Mesendoderm (in vitro differentiated cells): ENCODE measurements at places on chromosomes 11 and 22.

GRCh38 chr11:69126286-69126685, 29.4 kb upstream of the SMIM38 start:
- no peaks in the 10 kb centered on the region for H3K27me3 ChIP-seq
- no peaks in the 10 kb centered on the region for H3K36me3 ChIP-seq
- H3K4me3 ChIP-seq: no peak overlapping the region
- H3K27ac ChIP-seq: no peak overlapping the region
- peaks cover 6% of the 10 kb centered on the region for H3K4me1 ChIP-seq

GRCh38 chr11:9955391-9955790, 291.5 kb downstream of the SWAP70 start:
- DNase-seq: no peak
- no peak overlapping the region for H3K4me3 ChIP-seq
- H3K27me3 ChIP-seq: no peaks in the 10 kb centered on the region
- H3K36me3 ChIP-seq: no peaks in the 10 kb centered on the region
- no peaks in the 10 kb centered on the region for H3K4me1 ChIP-seq
- no peak overlapping the region for H3K27ac ChIP-seq

DNA sequence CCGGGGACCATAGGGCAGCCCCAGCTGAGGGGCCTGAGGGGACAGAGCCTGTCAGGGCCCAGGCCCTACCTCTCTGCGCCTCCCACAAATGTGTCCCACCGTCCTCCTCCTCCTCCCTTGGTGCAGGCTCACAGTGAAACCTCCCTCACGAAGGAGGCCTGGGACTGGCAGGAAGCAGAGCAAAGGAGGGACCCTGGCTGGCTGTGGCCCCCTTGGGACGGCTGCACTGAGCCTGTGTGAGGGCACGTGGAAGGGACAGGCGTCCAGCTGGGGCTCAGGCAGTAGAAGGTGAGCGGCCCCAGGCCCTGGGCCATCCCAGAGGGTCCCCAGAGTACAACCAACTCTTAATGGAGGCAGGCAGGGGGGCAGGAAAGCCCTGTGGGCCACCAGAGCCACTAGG, 60.7 kb downstream of the ELFN2 start:
- no peaks in the 10 kb centered on the region for H3K36me3 ChIP-seq
- H3K4me3 ChIP-seq: no peak overlapping the region
- DNase-seq: no peak

- DNase-seq: peak; percentile 64
- no peaks in the 10 kb centered on the region for H3K36me3 ChIP-seq
- H3K27ac ChIP-seq: peak within 1 kb of the TSS; percentile 66
These were observed at the start of gene LRFN4 for GRCh38 chr11:66856496-66857233. Gene LRFN4 (plus strand): TSS chr11:66857064. CDS start chr11:66857745, 681 bp downstream.

GRCh38 chr11:82867495-82868082, 32.6 kb downstream of the PRCP start:
- peaks cover 3% of the 10 kb centered on the region for H3K4me1 ChIP-seq
- no peak overlapping the region for H3K4me3 ChIP-seq
- no peak overlapping the region for H3K27ac ChIP-seq
- H3K27me3 ChIP-seq: no peaks in the 10 kb centered on the region
- peak; percentile 91 for DNase-seq
- H3K36me3 ChIP-seq: no peaks in the 10 kb centered on the region

DNA sequence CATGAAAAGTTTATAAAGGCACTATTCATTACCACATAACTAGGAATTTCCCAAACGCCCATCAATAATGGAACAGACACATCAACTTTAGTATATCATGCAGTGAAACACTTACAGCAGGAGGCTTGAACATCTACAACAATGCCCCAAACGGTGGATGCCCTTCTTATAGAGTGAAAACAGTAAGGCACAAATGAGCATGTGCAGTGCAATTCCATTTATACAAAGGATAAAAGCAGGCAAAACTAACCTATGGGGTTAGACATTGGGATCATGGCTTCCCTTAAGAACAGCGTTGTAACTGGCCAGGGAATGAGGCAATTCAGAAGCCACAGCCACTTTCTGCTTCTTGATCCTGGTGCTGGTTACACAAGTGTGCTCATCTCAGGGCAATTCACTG, 1363.0 kb downstream of the TBC1D22A start:
- H3K27ac ChIP-seq: no peak overlapping the region
- H3K4me3 ChIP-seq: no peak overlapping the region
- no peak for DNase-seq
- no peaks in the 10 kb centered on the region for H3K36me3 ChIP-seq
- H3K4me1 ChIP-seq: no peaks in the 10 kb centered on the region

DNA sequence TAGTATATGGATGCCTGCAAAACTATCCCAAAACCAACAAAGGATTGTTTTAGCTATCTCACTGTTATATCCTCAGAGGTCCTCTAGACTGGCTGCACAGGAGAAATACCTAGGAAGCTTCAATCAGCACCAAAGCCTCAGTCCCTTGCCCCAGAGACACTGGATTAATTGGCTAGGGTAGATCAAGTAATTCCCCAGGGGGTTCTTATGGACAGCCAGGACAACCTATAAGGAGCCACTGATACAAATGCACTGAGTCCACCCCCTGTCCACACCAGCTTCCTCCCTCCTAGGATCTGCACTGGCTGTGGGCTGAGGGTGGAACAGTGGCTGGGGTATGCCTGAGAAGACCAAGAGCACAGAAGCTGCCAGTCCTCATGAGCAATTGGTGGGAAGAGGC, 16.3 kb downstream of the ADORA2A start:
- DNase-seq: no peak
- H3K27me3 ChIP-seq: no peaks in the 10 kb centered on the region
- peaks cover 7% of the 10 kb centered on the region for H3K4me1 ChIP-seq
- no peak overlapping the region for H3K27ac ChIP-seq
- H3K36me3 ChIP-seq: no peaks in the 10 kb centered on the region

GRCh38 chr11:99383648-99384245, 363.0 kb downstream of the CNTN5 start:
- no peak overlapping the region for H3K27ac ChIP-seq
- DNase-seq: no peak
- H3K36me3 ChIP-seq: no peaks in the 10 kb centered on the region
- no peak overlapping the region for H3K4me3 ChIP-seq
- H3K27me3 ChIP-seq: no peaks in the 10 kb centered on the region
- H3K4me1 ChIP-seq: no peaks in the 10 kb centered on the region

GRCh38 chr11:46298699-46299433, 21.4 kb downstream of the CREB3L1 start:
- H3K4me3 ChIP-seq: no peak overlapping the region
- H3K27ac ChIP-seq: no peak overlapping the region
- H3K36me3 ChIP-seq: no peaks in the 10 kb centered on the region
- H3K27me3 ChIP-seq: no peaks in the 10 kb centered on the region
- no peak for DNase-seq

DNA sequence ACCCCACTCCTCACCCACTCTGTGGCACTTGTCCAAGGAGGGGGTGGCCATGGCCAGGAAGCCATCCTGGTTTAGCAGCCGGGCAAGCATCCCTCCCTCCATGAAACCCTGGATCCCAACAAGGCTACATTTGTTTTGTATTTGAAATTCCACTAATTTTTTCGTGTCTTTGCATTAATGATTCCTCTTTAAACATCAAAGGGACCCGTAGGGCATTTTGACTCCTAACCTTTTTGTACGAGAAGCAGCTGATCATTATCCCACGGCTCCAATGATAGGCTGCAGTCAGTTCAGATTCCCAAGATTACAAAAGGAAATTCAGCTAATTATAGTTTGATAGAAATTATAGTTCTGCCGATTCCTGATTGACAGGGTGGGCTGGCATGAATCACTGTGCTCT, 10.7 kb downstream of the MYEOV start:
- H3K36me3 ChIP-seq: no peaks in the 10 kb centered on the region
- no peak overlapping the region for H3K4me3 ChIP-seq
- H3K4me1 ChIP-seq: no peaks in the 10 kb centered on the region
- H3K27me3 ChIP-seq: no peaks in the 10 kb centered on the region

DNA sequence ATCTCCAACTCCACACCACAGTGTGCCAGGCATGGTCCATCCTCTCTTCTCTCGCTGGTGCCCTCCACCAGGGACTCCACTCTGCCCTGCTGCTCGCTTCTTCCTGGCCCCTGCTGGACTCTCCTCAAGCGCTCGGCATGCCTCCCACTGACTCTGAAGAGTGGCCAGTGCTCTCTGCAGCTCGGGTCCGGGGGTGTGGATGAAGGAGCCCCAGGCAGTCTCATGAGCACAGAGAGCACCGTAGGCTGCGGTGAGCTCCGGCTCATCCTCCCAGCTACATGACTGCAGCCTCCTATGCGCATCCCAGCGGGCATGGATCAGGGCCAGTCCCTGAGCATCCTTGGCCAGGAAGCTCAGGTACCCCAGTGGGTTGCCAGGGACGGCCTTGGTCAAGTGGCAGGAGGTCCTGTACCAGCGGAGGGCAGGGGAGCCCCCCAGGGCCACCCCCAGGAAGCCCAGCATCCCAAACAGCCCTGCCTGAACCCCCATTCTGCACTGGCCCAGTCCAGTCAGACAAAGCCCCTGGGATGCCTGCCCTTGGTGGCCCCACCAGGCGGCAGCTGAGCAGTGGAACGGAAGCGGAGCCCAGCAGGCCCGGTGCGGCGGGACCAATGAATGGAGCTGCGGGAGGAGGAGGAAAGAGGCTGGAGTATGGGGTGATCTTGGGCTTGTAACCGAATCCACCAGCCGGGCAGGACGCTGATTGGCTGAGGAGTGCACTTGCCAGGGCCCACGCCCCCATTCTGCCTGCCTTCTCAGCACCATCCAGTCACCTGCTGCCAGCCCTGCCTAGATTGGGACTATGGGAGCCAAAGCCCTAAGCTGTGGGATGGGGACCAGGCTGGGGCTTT, at the start of gene PLA2G3:
Gene PLA2G3 (minus strand): TSS at position 643 of the 851 bp plus-strand sequence. CDS start 154 bp downstream, at position 489.
- no peaks in the 10 kb centered on the region for H3K27me3 ChIP-seq
- no peak within 1 kb of the TSS for H3K27ac ChIP-seq
- H3K4me3 ChIP-seq: peak within 1 kb of the TSS; percentile 28

DNA sequence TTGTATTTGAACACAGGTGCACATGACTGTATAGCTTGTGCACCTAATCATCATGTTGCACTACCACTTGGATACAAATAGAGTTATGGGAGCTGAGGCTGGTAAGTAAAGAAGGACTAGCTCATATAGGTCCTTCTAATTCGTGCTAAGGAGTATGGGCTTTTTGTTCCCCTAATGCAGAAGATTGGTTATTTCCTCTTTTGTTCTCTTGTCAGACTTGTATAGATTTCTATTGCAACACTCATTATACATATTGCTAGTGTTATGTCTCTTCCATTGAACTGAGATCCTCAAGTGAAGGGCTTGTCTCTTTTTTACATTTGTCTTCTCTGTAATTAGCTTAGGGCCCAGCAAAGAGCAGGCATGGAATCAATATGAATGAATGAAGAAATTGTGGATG, 54.1 kb upstream of the ARHGAP20 start:
- no peak for DNase-seq
- no peak overlapping the region for H3K4me3 ChIP-seq
- H3K27ac ChIP-seq: no peak overlapping the region
- H3K36me3 ChIP-seq: no peaks in the 10 kb centered on the region
- H3K4me1 ChIP-seq: no peaks in the 10 kb centered on the region

DNA sequence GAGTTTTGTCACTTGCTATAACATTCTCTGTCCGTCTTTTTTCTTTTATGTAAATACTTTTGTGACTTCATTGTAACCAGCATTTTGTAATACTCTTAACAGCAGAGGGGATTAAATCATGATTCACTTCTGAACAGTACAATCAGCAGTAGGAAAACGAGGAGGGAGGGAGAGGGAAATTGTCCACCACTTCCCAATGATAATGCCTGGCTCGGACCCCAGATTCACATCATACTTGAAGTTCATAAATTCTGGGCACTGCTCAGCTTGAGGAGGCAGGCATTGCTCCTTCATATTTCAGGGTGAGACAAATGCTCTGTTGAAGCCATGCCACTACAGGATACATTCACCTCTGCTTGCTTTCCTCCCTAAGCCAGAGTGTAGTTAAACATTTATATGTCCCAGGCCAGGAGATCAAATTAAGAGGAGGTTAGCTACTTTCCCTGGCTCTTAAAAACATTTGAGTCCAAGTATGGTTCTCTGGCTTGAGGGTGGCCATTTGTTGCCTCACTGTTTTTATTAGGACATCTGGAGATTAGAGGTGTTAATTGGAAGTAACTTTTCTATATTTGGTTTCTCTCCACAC, 129.0 kb upstream of the LDLRAD3 start:
- no peak for DNase-seq
- no peaks in the 10 kb centered on the region for H3K27me3 ChIP-seq
- no peaks in the 10 kb centered on the region for H3K4me1 ChIP-seq
- H3K27ac ChIP-seq: no peak overlapping the region

DNA sequence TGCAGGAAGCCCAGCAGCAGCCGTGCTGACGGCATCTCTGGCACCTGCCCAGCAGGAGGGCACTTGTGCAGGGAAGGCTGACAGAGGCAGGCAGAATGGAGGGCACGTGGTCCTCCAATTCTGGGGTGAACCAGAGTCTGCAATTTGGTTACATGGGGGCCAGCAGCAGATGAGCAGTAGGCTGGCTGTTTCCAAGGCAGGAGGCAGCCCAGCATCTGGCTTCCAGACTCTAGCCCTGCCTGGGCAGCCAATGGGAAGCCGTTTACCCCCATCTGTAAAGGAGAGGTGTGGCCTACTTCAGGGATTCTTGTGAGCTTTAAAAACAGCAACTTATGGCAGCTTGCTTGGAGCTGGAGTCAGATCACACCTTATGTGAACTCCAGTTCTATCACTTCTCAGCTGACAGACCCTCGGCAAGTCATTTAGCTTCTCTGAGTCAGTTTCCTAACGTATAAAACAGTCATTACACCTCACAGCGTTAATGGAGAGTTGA, 27.9 kb upstream of the RASL10A start:
- no peak overlapping the region for H3K27ac ChIP-seq
- no peaks in the 10 kb centered on the region for H3K4me1 ChIP-seq

- H3K4me1 ChIP-seq: no peaks in the 10 kb centered on the region
- no peaks in the 10 kb centered on the region for H3K27me3 ChIP-seq
- no peak overlapping the region for H3K27ac ChIP-seq
- no peak overlapping the region for H3K4me3 ChIP-seq
These were observed 69.2 kb downstream of the GALNT18 start for GRCh38 chr11:11552529-11553087.

- no peak for DNase-seq
- no peaks in the 10 kb centered on the region for H3K36me3 ChIP-seq
- H3K4me3 ChIP-seq: no peak overlapping the region
- no peaks in the 10 kb centered on the region for H3K4me1 ChIP-seq
- no peaks in the 10 kb centered on the region for H3K27me3 ChIP-seq
- H3K27ac ChIP-seq: no peak overlapping the region
These were observed 3.9 kb upstream of the RAB39A start for GRCh38 chr11:107924306-107924705.

- DNase-seq: no peak
- no peaks in the 10 kb centered on the region for H3K4me1 ChIP-seq
- no peaks in the 10 kb centered on the region for H3K27me3 ChIP-seq
- H3K27ac ChIP-seq: no peak overlapping the region
- H3K36me3 ChIP-seq: no peaks in the 10 kb centered on the region
- H3K4me3 ChIP-seq: no peak overlapping the region
These were observed 13.3 kb upstream of the PRSS23 start for GRCh38 chr11:86787018-86787536.

DNA sequence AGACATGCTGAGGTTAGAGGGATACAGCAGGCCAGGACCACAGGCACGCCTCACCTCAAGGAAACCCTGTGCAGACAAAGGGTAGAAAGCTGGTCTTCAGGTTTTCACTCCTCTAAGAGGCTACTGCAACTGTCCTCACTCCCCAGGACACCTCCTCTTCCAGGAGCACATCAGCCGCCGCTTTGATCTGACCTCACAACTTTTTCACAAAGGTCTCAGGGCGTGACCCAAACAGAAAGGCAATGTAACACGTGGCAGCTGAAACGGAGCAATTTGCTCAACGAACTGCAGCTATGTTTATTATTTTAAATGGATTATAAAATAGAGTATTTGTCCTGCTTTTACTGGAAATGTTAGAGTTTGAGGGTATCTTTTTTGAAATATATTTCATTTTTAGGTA, 46.1 kb downstream of the LARGE1 start:
- DNase-seq: peak; percentile 37
- no peak overlapping the region for H3K4me3 ChIP-seq
- H3K36me3 ChIP-seq: no peaks in the 10 kb centered on the region
- H3K4me1 ChIP-seq: peaks cover 8% of the 10 kb centered on the region
- H3K27me3 ChIP-seq: no peaks in the 10 kb centered on the region
